Stimulated activated CD8-positive, alpha-beta memory T cell treated with anti-CD3 and anti-CD28 coated beads, Interleukin-7, amount 100 ng/mL, for 48 hours (primary cell): ENCODE measurements at places on chromosomes 2 and 18.

DNA sequence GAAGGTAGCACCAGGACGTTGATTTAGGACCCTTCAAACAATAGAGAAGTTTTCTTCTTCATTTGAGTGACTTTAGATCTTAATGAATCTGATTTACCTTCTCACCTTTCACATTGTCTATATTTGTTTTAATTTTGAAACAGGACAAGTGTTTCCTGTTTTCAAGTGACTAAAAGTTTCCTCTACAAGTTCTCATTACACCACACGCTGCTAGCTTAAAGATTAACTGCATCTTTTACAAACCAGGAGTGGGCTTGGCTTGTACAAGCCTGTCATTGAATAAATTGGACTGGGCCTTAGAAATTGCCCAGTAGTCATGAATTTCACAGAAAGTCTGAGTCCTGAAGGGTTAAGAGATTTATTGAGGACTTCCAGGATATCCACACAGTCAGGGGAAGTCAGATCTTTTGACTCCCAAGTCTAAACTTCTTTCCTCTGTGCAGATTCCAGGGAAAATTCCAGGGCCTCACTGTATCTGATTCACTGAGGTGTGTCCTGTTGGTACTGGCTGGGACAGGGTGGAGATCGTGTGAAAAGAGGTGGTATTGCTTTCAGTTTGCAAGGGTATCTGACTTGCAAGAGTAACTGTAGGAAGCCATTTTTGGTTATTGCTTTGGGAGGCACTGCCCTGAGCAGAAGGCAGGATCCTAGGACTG is 3.4 kb downstream of the SGPP2 start:
- DNase-seq: no peak

DNA sequence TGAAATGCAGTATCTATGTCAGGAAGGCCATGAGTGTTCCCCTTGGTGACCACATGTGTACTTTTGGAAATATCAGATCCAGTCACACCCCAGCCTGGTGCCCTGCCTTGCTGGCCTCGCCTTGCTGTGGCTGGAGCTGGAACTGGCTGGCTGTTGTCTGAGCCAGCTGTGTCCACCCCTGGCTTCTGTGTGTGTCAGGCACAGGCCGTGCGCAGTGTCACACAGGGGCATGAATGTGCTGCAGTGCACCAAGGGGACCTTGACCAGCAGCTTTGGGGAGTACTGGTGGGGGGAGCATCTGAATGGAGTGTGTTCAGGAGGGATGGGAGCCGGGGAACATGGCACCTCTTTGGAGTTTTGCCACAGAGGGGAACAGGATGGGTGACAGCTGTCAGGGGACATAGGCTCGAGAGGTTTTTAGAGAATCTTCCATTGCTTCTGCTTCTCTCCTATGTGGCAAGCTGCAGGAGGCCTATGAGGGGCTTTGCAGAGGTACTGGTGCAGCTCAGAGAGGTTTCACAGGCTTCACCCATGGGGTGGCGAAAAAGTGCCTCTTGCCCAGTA is 44.7 kb upstream of the FAHD2A start:
- DNase-seq: no peak

DNA sequence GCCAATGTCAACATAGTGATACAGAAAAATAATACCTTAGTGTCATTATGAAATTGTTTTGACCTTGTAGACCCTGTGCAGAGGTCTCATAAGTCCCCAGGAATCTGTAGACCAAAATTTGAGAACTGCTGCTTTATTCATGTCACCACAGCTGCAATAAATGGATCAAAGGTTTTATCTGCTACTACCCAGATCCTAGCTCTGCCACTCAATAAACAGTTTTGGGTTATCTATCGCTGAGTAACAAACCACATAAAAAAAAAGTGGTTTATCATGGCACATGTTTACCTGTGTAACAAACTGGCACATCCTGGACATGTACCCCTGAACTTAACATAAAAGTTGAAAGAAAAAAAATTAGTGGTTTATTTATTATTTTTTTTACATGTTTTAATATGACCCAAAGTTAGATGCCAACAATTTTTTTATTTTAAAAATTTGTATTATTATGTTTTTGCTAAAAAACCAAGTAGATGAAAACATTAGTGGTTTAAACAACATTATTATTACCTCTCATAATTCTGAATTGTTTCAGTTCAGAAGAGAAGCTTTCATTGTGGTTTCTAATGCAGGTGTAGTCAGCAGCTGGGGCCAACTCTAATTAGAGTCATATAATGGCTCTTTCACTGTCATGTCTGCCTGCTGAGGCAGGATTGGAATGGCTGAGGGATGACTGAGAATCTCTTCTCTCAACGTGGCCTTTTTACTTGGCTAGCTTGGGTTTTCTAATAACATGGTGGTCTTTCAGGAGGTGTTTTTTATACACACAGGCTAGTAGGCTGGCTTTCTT is 103.3 kb upstream of the SLC38A11 start:
- no peak for DNase-seq

DNA sequence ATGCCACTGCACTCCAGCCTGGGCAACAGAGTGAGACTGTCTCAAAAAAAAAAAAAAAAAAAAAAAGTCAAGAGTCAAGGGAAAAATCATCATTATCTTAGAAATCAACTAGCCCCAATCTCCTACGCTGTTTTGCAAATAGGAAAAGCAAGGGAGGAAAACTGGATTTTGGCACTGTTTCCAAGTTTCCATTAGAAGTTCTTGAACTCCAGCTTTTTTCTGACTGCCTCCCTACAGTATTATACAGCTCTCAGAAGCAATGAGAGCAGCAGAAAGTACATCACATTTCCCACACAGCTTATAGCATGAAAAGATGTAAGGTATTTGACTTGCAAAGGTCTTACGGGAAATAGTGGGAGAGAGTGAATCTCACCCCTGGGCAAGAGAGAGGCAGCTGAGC is 127.8 kb downstream of the OSR1 start:
- DNase-seq: no peak

- DNase-seq: no peak
These were observed 16.4 kb downstream of the TNS1 start for GRCh38 chr2:217986256-217986961.

GRCh38 chr2:8312221-8312620 is 369.6 kb upstream of the ID2 start:
- no peak for DNase-seq

DNA sequence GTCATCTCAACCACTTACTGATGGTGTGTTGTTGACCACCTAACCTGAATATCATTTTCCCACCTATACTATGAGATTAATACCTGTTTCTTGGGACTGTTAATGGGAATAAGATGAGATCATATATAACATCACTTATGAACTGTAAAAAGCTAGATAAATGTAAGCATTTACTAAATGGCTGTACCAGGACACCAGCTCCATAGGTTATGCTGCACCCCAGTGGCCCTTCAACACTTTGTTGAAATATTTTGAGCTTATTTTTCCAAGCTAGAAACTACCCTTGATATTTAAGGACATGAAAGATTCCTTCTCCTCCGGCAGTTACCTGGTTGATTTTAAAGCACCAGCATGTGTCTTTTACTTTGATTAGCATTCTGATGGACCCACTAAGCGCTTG is 138.0 kb upstream of the CDCA7 start:
- DNase-seq: no peak
